SK-N-SH treated with all-trans-retinoic acid at 6 μM for 48 hours (cell line): ENCODE measurements at places on chromosomes 11 and 22.

GRCh38 chr11:33652930-33653329 lies 47.7 kb downstream of the C11orf91 start:
- no peak for ATAC-seq

DNA sequence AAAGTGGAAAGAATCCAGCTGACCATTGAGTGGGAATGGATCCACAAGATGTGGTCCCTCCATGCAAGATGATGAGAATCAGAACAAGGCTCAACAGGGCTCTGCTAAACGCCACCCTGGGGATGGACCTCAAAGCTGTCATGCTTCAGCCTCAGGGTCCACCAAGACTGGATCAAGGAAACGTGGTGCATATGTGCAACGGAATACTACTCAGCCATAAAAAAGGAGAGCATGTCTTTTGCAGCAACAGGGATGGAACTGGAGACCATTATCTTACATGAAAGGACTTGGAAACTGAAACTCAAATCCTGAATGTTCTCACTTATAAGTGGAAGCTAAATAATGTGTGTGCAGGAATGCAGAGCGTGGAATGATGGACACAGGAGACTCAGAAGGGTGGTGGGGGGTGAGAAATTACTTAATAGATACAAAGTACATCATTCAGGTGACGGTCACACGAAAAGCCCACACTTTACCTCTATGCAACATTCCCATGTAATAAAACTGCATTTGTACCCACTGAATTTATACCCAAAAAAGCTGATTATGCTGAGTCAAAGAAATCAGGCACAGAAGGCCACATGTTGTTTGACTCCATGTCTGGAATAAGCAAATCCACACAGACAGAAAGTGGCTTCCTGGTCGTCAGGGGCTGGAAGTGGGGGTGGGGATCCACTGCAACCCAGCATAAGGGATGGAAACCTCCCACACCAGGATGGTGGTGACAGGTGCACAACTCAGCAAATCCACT lies 116.1 kb downstream of the SHANK2 start:
- ATAC-seq, result no peak

GRCh38 chr11:43735961-43736360 lies 55.4 kb downstream of the HSD17B12 start:
- no peak for ATAC-seq

GRCh38 chr11:72534371-72535193 lies 100.3 kb upstream of the CLPB start:
- no peak for ATAC-seq

GRCh38 chr11:20251496-20251895 lies 91.2 kb upstream of the DBX1 start:
- ATAC-seq, result no peak

- ATAC-seq, result no peak
Observed at GRCh38 chr11:130400781-130401483, 27.5 kb downstream of the ADAMTS8 start.

GRCh38 chr11:112963368-112963955 lies 2.2 kb downstream of the NCAM1 start:
- ATAC-seq, result peak; percentile 45

DNA sequence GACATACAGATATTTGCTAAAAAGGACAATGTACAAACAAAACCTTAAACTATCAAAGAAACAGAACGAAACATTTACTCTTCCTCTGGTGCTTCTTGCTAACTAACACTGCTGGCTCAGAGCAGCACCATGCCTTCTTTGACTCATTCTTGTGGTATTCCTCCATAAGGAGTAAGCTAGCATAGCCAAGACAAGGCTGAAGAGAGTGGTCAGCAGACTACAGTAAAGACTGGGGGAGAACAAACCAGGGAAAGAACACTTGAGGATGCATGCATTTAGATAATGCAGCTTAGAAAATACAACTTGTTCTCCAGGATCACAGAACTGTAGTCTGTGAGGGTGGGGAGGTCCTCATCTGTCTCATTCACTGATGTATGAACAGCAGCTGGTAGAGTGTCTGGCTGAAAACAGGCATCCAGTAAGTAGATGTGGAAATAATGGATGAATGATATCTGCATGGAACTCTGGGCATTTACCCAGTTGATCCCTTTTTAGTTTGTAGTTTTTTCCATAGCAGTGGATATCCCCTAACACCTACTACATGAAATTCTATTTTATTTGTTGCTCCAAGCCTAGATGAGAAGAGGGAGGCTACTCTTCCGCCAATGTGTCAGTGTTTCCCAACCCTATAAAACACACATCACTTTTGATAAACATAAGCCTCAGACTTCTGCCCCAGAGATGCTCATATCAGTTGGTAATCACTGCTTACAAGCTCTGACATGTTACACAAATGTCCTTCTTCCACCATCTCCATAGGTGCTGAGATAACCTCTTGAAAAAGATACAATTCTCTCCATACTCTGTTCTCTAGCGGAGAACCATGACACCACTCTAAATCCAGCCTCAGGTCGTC lies 7.3 kb downstream of the SNX19 start:
- peak; percentile 96 for ATAC-seq

DNA sequence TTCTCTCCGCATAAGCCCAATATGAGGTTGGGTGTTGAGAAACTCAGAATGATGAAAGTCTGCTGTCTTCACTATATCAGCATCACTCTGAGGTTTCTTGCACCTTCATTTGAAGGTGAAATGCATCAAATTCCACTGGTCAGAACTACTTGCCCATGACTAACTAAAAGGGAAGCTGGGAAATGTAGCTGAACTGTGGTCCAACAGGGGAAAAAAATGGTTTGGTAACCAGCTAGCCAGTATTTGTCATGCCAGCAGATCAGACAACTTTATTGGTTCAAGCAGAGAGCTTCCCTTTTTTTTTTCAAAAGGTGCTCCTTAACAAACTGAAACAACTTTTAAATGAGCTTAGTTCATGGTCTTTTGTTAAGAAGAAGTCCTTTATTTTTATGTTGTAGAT lies 14.2 kb upstream of the PIK3C2A start:
- ATAC-seq, result no peak

- ATAC-seq, result no peak
Observed at GRCh38 chr22:32544953-32545558, 70.4 kb downstream of the FBXO7 start.

GRCh38 chr22:20013382-20013871 lies 3.2 kb downstream of the ARVCF start:
- peak; percentile 79 for ATAC-seq

GRCh38 chr11:76670485-76671236 lies at the start of gene LRRC32:
LRRC32 (minus strand) TSS chr11:76670747; CDS start chr11:76665954, 4,793 bp downstream.
- ATAC-seq, result peak; percentile 54

- no peak for ATAC-seq
Observed at GRCh38 chr11:12512132-12512531, 134.8 kb downstream of the PARVA start.

DNA sequence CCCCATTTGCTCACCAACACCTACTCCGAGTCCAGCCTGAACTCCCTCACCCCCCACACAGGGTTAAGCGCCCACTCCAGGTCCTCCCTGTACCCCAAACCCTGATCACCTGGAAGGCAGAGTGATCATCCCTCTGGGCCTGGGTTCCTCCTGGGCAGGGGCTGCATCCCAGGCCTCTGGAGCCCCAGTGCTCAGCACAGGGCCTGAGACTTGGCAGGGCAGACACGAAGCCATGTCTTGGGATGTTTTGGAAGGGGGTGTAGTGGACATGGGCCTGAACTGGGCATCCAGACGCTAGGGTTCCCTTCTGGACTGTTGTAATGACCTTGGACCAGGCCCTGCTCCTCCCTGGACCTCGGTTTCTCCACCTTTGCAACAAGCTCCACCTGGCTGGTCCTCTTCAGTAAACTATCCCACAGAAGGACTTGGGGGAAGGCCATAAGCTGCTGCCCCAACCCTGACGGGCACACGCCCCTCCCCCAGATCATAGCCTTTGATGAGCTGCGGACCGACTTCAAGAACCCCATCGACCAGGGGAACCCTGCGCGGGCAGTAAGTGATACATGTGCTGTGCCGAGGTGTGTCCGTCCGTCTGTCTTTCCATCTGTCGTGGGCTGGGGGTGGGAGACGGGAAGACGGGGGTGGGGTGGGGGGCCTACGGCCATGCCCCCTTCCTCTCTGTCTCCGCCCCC lies 3.9 kb downstream of the CNIH2 start:
- ATAC-seq, result no peak

DNA sequence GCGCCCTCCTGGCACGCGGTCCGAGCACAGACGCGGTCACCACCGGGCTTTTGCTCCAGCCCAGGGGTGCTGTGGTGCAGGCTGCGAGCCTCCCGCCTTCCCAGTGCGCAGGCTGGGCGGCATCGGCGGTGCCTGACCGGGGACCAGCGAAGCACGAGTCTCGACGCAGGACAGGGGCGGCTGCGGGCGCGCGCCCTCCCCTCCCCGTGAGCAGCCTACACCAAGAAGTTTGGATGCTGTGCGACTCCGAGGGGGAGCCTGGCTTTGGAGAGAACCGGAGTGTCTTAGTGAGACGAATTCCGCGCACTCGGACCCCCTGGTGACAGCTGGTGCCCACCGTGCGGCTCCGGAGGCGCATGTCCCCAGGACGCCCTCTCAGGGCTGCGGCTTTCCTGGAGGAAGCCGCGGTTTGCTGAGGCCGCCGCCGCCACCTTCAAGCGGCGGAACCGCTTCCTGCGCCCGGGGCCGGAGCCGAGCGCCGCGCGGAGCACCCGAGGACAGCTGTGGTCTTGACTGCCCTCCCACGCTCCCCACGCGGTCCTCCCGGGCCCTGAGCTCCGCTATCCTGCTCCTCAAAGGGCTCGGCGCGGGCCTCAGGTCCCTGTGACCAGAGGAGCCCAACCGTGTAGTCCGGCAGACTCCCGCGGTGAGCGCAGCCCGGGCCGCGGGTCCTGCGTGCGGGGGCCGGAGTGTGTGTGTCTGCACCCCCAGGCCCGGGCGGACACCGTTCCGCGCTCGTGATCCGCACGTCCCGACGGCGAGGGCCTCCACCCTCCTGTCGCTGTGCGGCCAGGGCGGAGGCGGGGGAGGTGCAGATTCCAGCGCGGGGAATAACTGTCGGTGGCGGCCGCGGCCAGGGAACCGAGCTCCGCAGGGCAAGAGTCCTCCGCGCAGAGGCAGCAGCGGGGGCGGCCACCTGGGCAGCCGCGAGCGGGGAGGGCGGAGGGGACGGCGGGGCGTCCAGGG lies 1.7 kb downstream of the FGF3 start:
- ATAC-seq, result peak; percentile 27; the same call in 2 of the 3 replicates

GRCh38 chr11:130813196-130813595 lies 103.1 kb downstream of the SNX19 start:
- ATAC-seq, result no peak

DNA sequence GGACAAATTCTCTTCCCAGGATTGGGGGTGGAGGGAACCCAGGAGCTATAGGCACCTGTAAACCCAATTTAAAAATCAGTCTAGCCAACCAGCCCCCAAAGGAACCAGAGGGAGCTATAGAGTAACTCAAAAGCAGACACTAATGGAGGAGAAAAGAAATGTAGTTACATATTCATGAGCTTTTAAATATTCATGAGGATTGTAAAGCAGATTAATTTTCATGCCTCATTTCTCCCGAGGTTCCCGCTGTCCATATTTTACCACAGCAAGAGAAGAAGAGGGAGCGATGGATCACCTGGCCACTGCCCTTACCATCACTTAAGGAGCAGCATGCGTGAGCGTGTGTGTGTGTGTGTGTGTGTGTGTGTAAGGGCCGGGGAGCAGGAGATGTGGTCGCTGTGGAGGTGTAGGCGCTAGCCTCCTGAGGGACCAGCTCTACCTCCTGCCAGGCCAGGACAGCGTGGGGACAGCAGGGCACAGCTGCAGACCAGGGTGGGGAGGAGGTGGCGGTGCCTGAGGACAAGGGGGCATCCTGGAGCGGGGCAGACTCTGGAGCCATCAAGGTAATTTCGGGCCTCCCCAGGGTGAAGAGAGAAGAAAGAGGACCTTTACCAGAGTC lies 100.7 kb upstream of the THY1 start:
- ATAC-seq, result no peak

GRCh38 chr11:79013509-79013908 lies 427.3 kb downstream of the TENM4 start:
- ATAC-seq, result no peak

DNA sequence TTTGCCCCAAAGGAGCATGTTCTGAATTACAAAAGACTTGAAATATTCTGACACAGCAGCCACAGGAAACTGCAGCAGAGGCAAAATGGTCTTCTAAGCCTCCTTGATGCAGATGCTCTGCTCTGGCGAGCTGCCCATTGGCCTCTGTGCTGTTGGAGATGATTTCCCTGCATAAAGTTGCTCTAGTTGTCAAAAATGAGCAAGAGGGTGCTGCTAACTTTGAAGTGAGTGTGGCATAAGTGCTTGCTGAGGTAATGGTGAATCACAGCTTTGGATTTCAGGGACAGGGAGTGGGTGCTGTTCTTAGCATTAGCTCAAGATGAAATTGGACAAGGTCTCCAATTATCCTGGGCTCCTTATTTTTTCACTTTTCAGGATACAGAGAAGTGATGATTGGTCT lies 435.4 kb downstream of the TMEM135 start:
- no peak for ATAC-seq

DNA sequence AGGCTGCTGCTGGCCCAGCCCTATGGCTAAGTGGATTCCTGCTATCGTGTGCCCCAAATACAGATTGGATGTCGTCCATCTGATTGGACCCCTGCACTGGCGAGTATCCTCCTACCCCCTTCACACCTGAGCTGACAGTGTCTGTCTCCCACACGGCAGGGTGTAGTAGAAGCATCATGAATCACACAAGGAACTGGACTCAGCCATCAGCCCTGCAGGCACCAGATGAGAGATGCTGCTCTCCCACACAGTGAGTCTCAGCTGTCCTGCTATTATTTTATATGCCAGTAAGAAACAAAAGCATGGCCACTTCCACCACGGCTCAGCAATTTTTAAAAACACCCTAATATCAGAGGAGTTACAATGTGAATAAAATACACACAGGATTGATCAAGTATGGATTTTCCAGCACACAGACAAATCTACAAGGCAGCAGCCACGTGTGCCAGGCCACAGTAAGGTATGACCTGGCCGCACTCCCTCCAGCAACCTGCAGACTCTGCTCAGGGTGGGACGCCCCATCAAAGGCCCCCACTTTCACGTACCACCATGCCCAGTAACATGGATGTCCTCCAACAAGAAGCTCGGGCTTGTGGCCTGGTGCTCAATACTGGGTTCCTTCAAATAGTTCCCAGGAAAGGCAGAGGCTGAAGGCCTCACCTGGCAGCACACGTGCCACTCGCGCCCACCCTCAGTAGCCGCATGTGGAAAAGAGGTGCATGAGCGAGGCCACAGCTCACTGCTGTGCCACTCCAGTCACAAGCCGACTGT lies 16.4 kb upstream of the SLC25A1 start:
- ATAC-seq, result no peak

DNA sequence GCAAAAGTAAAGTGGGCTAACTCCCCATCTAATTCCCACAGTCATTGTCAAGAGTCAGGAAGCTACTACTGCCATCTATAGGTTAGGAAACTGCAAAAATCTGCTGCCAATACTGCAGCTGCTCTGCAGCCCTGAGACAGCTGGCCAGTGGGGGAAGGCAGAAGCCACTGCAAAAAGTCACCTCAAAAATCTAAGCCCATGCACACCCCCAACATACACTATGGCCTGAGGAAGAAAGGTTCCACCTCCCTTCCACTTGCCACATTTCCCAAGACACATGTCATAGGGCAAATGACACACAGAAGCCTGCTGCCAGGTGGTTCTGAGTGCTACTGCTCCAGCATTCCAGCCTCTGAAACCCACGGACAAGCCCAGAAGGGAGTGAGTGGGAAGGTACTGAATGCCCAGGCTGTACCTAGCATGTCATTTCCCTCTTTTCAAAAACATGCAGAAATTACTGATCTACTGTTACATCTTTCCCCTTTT lies 36.9 kb downstream of the DGCR2 start:
- peak; percentile 90 for ATAC-seq
